ENCODE measurements at places on chromosomes 4 and X.

DNA sequence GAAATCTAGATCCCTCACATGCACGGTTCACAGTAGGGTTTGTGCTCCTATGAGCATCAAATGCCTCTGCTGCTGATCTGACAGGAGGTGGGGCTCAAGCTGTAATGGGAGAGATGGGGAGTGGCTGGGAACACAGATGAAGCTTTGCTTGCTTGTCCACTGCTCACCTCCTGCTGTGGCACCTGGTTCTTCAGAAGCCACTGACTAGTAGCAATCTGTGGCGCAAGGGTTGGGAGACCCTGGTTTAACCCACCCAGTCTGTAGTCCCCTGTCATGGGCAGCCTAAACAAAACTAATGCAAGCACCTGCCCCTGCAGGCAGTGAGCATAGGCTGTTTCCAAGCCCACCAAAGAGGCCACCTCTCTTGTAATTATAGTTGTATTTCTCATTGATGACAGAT lies 116.6 kb downstream of the SHOX start:
- no peak for DNase-seq

GRCh38 chr4:123236606-123237005 lies 160.0 kb upstream of the SPRY1 start:
- no peak for DNase-seq

- DNase-seq, result no peak
Measured at GRCh38 chrX:56289449-56289848, 57.3 kb downstream of the KLF8 start.

DNA sequence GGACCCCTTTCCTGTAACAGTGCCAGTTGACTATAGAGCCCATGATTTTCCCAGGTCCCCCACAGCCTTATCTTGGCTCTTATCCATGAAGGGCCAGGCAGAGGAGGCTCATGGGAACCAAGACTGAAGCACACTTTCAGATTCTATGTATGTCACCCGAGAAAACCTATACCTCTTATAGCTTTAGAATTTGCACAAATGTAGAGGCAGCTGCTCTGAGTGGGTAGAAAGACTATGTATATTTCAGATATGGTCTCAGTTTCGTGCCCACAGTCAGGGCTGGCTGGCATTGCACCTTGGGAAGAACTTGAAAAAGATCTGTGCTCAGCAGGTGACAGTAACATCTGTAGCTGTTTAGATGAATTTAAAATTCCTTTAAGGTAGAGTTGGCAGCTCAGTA lies 8.3 kb upstream of the LNX1 start:
- DNase-seq, result no peak

DNA sequence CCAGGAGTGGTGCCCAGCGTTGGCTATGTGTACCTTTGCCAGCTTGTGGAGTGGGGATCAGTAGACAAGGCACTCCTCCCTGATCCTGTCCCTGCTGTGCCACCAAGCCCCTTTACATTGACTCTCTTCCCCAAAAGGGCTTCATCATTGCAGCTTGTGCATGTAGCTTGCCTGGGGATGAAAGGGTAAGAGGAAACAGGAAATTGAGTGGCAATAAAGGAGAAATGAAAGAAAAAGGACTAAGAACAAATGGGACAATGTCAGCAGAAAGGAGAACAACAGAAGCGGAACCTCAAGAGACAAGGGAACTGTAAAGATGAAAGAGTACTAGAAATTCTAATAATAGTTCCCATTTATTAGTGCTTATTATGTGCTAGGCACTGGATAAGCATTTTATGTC lies 8.7 kb upstream of the IL13RA1 start:
- no peak for DNase-seq

DNA sequence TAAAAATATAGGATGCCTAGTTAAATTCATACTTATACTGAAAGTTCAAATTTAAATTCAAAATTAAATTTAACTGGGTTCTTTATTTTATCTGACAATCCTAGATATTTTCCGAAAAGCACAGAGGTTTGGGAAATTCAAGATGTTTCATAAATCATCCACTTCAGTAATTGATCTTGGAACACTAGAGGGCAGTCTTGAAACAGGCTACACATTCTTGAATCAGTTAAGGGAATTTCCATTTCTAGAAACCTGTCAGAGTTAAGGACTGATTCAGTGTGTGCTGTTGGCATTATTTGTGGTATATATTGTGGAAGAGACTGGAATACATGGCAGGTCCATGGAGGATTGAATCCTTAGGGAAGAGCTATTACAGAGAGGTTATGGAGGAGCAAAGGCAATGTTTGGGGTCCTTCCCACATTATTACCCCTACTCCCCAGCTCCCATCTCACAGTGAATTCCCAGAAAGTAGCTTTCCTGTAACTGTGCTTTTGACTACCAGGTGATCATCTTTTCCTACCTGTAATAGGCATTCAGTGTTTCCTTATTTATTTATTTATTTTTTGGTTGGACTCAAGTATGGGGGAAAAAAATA lies 92.9 kb downstream of the EGF start:
- DNase-seq, result peak; percentile 74

DNA sequence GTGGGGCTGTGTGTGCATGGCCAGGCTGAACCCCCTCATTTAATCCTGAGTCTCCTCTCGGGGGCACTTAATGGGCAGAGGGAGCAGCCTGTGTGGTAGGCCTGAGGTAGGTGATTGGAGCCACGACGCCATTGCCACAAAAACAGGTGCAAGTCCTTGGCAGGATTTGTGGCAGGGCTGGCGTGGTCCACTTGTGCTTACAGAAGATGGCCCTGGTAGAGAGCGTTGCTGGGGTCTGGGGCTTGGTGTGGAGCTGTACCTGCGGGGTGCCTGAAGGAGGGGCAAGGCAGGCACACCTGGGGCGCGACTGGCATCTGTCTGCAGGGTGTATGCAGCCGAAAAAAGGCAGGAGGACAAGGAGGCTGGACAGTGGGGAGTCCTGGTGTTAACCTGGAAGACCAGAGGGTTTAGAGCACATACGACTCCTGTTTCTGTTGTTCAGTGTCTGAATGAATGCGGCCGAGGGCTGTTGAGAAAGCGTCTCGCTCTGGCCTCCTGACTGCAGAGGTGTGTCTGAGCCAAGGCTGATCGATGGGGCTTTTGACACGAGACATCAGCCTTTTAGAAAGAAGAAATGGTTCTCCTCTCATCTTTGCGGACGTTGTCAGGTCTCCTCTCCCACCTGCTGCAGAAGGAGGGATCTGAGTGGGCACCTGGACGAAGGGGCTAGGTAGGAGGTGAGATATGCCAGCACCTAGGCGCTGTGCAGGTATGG lies 52.0 kb downstream of the TBC1D14 start:
- DNase-seq, result no peak

DNA sequence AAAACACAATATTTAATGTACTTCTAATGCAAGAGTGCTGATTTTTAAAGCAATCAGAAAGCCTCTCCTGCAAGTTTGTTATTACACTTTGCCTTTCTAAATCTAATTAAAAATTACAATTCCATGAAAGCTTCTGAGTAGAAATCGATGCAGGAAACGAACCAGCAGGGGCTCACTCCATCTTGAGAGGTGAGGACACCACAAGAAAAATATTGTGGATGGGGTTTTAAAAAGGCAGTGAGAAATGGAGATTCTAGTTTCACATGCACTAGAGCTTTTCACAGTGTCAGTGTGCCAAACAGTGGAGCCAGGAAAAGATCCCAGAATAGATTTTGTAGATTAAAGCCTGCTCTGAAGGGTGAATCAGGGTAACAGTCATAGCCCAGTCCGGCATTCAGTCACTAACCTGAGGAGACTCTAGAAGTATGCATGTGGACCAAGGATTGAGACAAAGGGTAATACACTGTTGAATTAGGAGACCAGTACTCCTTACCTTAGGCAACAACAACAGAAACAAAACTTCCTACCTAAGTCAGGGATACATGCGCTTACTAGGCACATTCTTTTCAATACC lies 362.3 kb downstream of the NAF1 start:
- DNase-seq, result no peak

DNA sequence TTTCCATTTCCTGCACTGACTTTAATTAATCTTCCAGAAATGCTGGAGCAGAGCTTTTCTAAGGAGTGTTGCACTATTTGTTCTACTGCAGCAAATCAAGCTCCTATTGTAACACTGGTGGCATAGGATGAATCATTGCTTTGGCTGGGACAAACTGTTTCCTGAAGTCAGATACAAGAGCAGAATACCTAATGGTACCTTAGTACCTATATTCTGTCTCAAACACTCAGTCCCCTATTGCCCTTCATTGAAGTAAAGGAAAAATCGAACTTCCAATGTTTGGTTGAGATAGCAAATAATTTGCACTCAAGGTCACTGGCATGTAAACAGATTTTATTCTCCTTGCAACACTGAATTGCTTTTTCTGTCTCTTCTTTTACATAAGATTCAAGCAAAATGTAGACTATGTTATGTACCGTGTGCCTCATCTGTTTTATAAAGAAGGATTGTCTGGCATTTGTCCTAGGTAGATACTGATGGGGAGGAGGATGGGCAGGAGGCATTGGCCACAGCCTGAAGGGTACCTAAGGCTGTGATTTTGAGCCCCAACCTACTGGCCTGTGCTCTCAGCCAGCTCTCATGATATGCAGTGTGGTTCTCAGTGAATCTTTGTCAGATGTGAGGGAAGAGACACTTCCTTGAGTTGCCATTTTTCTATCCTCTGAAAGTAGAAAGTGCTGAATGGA lies 141.6 kb downstream of the AASDH start:
- no peak for DNase-seq

- no peak for DNase-seq
Measured at GRCh38 chrX:130120321-130120731, 10.0 kb upstream of the ELF4 start.

DNA sequence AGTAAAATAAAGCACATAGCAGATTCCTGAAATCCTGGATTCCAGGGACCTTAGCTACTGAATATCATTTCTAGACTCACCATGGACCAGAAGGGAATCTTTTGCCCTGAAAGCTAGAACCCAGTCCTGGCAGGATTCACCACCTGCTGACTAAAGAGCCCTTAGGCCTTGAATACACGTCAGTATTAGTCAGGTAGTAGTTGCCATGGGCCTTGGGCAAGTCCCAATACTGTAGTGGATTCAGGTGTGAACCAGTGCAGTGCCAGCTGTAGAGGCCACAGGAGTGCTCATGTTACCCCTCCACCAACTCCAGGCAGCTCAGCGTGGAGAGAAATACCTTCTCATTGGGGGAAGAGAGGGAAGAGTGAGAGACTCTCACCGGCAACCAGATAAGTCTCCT lies 64.1 kb upstream of the UBQLN2 start:
- peak; percentile 10 for DNase-seq

- DNase-seq, result no peak
Measured at GRCh38 chr4:27635936-27636913, 775.6 kb downstream of the STIM2 start.

DNA sequence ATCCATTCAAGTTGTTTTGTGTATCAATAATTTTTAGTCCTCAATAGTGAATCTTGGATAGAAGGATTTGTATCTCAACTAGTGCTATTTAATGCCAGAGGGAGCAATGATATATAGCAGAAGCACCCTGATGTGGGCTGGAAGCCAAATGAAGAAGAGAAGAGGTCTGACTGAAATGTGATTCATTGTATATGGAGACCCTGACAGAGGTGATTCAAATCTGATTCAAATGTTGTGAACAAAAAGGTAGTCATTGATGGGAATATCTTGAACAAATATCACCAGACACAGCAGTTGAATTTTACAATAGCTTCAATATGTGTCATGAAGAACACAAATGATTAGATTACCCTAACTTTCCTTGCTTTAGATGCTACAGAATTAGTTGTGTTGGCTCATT lies 27.5 kb upstream of the SULT1B1 start:
- DNase-seq, result peak; percentile 26

DNA sequence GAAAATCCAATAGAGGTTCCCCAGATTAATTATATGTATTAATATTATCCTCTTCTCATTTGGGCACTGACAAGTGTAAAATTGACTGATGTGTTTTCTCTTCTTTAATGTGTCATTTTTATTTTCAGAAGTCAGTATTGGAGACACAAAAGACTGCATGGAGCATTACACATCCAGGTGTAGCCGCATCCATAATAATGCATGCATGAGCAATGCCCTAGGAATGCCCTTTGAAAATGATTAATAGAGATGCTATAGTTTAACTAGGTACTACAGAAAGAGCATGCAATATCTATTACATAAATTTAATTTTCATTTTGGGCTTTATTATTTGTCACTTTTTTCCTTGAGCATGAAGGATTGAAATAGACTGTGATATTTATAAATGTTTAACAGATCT lies 509.9 kb downstream of the SPOCK3 start:
- DNase-seq, result peak; percentile 18

- no peak for DNase-seq
Measured at GRCh38 chr4:146269228-146269653, 54.9 kb downstream of the REELD1 start.

DNA sequence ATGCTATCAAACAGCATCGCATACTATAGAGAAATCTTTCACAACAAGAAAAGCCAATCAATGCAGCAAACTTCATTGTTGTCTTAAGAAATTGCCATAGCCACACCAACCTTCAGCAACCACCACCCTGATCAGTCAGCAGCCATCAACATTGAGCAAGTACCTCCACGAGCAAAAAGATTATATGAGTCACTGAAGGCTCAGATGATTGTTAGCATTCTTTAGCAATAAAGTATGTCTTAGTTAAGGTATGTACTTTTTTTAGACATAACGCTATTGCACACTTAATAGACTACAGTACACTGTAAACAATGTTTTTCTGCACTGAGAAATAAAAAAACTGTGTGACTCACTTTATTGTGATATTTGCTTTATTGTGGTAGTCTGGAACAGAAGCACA lies 37.8 kb upstream of the FUNDC1 start:
- DNase-seq, result peak; percentile 2

DNA sequence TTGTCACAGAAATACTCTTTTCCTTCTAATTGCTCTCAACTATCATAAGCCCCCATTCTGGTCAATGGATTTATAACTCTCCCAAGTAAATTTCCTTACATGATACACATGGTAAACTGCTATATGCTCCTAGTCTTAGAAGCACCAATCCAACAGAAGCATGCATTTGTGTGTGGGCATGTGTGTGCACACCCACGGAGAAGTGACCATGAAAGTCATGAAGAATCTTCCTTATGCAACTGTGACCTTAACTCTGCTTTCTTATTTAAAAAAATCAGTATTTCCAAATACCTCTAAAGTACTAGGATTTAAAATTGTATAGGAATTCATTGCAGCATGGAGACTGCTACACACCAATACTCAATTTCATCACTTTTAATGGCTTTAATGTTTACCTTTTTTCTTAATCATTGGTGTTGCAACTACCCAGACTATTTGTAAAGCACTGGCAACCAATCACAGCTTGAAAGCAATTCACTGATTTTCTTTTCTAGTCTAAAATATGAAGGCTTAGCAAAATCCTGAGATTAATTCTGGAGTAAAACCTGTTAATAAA lies 47.6 kb downstream of the MAML3 start:
- no peak for DNase-seq

DNA sequence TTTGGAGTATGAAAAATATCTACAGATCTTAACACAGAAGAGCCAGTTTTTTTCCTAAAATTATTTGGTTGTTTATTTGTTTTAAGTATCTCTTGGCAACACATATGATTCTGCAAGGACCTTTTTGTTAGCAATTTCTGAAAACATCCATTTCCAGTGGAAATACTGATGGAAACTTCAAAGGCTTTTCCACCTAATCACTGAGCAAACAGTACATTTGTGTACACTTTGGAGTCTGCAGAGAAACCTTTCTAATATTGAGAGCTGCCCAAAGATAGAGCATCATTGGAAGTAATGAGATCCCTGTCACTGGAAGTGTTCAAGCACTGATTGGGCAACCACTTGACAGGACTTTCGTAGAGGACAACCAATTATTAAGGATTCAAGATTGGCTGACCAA lies 69.7 kb upstream of the TFDP3 start:
- no peak for DNase-seq

GRCh38 chr4:93351846-93352245 lies 476.7 kb upstream of the ATOH1 start:
- no peak for DNase-seq
